Activated CD4-positive, alpha-beta T cell treated with anti-CD3 and anti-CD28 coated beads for 24 hours (primary cell): ENCODE measurements at places on chromosomes 6 and 20.

GRCh38 chr6:148716811-148717210 is 30.0 kb upstream of the UST start:
- no peak for DNase-seq

DNA sequence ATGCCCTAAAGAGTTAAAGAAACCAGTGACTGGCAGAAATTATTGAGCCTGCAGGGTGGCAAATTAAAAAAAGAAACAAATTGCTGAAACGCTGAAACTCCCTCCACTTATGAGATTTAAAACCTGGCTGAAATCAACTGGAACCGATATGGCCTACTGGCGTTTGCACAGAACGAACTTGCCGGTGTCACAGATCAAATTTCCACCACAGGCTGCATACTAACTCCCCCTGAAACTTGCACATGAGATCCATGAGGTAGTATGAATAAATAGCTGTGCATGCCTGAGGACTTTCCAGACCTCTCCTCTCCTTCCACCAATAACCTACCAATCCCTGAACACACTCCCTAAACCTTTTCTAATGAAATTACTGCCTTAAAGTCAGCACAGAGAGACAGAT is 150.4 kb downstream of the RNGTT start:
- DNase-seq, result no peak

DNA sequence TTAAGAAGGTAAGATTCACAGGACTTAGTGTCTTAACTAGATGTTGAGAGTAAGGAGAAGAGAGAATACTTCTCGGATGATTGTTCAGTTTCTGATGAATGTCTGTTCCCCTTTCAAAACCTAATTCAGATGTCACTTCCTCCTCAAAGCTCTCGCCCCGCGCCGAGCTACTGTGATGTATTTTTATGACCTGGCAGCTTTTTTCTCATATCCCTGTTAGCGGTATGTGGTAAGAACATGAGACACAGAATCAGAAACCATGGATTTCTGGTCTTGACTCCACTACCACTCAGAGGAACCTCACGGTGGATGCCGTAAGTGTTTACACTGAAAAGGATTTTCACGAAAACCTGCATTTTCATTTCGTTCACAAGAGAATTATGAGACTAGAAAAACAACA is 48.4 kb downstream of the CEP43 start:
- peak; percentile 34 for DNase-seq

DNA sequence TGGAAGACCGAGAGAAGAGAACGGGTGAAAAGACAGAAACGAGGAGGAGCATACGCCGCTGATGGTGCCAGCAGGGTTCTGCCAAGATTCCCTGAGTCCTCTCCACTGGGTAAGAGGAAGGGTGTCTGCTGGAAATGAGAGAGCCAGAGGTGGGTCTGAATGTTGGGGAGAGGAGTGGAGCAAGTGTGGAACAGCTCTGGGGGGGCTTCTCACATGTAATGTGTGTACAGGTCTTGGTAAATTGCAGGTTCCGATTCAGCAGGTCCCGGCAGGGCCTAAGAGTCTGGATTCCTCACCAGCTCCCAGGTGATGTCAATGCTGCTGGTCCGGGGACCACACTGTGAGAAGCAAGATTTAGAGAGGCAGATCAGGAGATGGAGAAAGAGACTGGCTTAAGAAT is 1.5 kb upstream of the EBF4 start:
- no peak for DNase-seq

- no peak for DNase-seq
Measured at GRCh38 chr20:13703265-13703664, 64.5 kb upstream of the TASP1 start.

DNA sequence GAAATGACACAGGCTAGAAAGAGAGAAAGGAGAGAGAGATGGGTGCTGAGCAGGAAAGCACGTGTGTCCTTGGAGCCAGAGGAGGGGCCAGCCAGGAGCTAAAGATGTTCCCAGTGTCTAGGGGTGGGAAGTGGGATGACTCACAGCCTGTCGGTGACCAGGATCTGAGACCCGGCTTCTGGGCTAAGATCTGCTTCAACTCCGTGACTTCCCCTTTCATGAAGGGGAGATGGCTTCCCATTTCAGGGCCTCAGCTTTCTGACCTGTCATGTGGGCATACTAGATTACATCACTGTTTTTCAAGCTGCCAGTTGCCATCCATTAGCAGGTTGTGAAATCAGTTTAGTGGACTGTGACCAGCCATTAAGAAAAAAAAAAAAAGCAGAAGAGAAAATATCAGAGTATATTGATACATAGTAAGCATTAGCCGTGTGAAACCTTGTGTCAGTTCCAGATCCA is 5.4 kb downstream of the TGM3 start:
- no peak for DNase-seq

DNA sequence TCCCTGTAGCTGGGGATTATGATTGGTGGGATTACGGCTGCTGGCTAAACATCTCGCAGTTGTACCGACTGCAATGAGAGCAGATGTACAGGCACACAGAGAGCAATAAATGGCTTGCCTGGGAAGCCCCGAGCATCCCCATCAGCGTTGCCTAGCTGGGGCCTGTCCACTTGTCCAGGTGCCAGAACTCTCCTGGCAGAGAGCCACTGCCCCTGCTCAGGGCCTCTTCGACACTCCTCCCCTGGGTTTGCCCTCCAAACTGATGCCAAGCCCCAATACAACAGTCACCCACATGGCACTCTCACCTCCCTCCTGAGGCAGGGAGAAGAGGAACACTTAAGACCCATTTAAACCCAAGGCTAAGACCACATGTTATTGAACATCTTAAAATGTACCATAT is 715.1 kb downstream of the PTPRT start:
- no peak for DNase-seq

DNA sequence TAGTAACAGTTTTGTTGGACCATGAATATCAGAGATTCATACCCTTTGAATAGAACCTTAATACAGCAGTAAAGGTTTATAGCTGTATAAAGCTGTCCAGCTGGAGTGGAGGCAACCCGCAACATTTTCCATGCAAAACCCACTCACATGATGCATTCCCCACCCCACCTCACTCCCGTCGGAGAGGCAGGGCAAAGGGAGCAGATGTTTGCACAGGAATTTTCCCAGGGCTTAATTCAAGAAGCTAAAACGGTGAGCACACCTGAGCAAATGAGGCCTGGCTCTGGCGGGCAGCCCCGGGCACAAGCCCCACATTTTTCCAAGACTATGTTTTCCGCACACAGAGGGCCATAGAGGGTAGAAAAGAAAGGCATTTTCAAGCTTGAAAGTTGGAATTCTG is 191.7 kb downstream of the FOXC1 start:
- no peak for DNase-seq

GRCh38 chr6:24922814-24923213 is 12.9 kb downstream of the RIPOR2 start:
- no peak for DNase-seq

- no peak for DNase-seq
Measured at GRCh38 chr6:135291288-135292076, 110.4 kb downstream of the MYB start.

- no peak for DNase-seq
Measured at GRCh38 chr20:1431158-1431557, 35.5 kb downstream of the NSFL1C start.
